ENCODE measurements at places on chromosomes 12 and 14.

GRCh38 chr14:44613061-44613712 lies 106.1 kb upstream of the FSCB start:
- DNase-seq: no peak

- DNase-seq: peak; percentile 8
Observed at GRCh38 chr12:52662093-52662917, 10.3 kb upstream of the KRT2 start.

DNA sequence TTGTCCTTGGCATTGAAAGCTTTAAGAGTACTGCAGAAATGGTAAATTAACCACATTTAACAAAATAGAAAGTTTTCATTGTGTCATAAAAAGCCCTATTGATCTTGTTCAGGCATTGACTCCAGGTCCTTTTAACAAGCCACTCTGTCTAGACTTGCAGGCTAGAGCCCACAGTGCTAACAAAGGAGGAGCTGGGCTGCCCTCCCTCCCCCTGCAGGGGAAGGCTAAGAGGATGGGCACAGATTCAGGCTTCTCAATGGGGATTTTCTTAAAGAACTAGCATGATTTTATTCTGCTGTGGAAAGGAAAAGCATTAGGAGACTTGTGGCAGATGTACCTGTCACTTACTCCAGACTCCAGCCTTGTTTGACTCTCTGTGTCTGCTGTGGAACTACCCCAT lies 463.6 kb downstream of the NRXN3 start:
- peak; percentile 41 for DNase-seq

DNA sequence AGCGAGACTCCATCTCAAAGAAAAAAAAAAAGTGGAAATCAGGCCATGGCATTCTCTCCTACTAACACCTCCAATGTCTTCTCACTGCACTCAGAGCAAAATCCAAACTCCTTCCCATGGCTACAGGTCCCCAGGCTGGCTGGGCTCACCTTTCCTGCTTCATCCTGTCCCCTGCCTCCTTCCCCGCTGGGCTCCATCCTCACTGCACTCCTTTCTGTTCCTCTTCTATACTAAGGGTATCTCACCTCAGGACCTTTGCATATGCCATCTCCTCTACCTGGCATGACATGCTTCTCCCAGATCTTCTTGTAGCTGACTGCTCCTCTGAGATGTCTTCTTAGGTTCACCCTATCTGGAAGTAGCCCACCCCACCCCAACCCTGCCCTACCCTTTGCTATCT lies 111.1 kb downstream of the DPF3 start:
- no peak for DNase-seq

DNA sequence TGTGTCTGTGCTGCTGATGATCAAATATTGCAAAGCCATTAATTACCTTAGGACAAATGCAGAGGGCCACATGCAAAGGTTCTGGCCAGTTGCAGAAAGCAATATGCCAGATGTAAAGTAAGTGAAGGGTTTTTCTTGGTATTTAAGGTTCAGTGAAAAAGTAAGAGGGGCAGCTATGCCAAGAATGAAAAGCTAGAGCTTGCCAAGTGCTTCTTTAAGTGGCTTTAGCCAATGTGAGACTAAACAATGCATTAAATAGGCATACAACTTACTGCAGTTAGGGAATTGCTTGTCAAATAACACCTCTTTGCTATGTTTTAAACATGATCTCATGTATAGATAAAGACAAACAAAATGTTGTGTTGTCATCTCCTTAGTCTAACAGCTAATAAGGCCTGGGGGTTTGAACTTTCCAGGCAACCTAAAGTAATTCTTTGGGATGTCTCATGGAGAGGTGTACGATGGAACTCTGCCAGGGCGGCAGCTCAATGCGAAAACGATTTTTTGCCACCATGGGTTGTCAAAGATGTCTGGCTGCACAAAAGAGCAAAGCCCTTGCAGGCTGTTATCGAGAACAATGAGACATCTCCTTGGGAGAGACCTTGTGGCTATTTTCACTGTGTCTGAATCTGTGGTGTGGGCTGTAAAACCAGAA lies 12.0 kb downstream of the IGF1 start:
- DNase-seq: no peak

- DNase-seq: no peak
Observed at GRCh38 chr14:104328607-104329006, 190.2 kb downstream of the KIF26A start.

DNA sequence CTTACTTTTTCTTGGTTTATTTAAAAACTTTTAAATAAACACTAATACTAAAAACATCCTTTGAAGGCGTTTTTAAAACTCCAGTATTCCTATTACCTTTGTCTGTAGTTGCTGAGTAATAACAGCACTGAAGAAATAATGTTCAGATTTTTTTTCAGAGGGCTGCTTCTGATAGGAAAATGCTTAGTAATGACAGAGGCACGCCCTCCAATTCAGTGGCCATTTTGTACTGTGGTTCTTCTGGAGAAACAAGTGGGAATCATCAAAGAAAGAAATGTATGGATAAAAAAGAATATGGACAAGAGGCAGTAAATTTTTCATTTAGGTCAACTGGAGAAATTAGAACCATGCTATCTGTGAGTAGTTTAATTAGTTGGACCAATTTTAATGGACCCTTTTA lies 13.6 kb downstream of the VEZT start:
- DNase-seq: no peak

DNA sequence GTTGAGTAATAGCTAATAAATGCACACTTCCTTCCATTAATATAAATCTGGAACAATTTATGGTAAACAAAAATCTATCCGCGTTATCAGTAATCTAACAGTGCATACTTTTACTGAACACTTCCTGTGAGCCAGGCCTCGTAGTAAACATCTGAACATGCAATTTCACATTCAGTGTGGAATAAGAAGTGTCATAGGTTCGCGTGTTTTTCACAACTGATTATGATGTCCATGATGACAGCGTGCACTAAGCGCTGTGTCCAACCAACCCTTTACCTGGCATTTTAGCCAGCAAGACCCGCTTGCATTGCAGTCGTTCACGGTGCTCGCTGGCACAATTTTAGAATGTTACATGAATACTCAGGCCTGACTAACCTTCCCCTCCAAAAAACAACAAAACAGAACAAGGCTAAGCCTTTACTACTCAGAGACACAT lies 2.1 kb downstream of the PNMA1 start:
- no peak for DNase-seq

- DNase-seq: no peak
Observed at GRCh38 chr12:98149270-98149669, 366.1 kb upstream of the TMPO start.

DNA sequence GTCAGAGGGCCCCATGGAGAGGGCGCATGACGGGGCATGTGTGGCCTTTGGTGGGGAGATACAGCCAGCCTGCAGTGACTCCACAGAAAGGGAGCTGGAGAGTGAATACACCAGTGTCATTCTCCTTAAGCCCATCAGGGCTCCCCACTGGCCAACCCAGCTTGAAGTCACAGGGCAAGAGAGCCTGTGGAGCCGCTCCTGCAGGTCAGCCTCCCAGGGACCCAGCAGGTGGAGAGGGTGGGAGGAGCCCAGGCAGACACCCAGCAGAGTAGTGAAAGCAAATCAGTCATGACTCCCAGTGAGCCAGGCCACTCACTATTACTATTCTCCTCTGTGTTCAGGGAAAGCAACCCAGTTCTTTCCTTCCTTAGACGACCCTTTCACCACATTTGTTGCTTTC lies 110.0 kb upstream of the CPM start:
- DNase-seq: no peak

DNA sequence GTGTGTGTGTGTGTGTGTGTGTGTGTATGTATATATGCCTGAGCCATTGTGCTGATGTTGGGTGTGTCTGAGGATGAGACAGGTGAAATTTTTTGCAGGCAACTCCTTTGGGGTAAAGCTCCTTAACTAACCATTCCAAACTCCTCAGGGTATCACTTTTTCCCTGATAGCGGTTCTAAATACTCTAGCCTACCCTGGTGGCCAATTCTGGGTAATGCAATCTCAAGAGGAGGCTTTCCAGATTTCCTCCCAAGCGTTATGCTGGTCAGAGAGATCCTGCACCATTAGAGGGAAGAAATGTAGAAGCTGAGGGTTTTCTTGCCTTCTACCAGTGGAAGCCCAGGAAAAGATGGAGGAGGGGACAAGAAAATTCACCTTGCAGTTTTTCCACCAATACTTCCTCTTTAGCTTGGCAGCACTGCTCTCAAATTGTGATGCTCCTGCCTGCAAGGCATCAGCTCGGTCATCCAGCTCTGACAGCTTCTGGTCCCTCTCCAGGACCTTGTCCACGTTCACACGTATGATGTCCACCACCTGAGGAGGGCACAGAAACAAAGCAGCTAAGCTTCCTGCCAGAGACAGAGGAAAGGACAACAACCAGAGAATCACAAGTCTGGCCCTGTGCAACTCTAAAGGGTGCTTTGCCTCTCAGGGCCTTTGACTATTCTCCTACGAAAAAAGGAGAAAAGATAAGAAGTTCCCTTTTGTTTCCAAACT lies 4.9 kb downstream of the VAMP1 start:
- DNase-seq: peak; percentile 84

GRCh38 chr14:69064596-69064995 lies 85.5 kb upstream of the ACTN1 start:
- DNase-seq: no peak

DNA sequence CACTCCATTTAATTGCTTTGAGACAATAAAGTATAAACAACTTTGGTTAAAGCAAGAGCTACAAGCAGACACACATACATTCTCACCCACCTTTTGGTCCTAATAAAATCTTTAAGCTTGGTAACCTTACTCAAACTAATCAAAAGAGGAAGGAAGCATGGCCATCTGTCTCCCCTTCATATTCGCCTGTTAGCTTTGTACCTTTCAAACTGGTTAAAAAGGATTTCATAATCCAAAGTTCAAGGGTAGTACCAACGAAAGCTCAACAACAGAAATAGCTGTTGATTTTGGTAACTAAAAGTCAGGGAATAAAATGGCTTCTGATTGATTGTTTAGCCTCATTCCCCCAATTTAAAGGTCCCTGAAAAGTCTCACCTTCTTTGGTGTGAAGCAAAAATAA lies 456.9 kb downstream of the BCAT1 start:
- DNase-seq: no peak

GRCh38 chr12:109461049-109461845 lies 15.9 kb downstream of the KCTD10 start:
- DNase-seq: peak; percentile 51

GRCh38 chr12:19683178-19683927 lies 244.1 kb downstream of the AEBP2 start:
- no peak for DNase-seq

DNA sequence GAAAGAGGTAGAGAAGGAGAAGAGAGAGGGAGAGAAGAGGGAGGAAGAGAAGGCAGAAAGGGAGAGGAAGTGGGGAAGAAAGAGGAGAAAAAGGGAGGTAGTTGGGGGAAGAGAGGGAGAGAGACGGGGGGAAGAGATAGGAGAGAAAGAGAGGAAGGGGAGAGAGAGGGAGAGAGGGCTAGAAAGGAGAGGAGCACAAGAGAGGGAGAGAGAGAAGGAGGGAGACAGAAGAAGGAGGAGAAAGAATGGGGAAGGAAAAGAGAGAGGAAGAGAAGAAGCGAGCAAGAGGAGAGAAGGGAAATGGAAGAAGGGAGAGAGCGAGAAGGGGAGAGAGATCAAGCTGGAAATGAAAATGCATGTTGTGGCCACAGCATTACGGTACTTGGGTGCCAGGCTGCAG lies 1368.4 kb upstream of the TMEM132C start:
- no peak for DNase-seq

DNA sequence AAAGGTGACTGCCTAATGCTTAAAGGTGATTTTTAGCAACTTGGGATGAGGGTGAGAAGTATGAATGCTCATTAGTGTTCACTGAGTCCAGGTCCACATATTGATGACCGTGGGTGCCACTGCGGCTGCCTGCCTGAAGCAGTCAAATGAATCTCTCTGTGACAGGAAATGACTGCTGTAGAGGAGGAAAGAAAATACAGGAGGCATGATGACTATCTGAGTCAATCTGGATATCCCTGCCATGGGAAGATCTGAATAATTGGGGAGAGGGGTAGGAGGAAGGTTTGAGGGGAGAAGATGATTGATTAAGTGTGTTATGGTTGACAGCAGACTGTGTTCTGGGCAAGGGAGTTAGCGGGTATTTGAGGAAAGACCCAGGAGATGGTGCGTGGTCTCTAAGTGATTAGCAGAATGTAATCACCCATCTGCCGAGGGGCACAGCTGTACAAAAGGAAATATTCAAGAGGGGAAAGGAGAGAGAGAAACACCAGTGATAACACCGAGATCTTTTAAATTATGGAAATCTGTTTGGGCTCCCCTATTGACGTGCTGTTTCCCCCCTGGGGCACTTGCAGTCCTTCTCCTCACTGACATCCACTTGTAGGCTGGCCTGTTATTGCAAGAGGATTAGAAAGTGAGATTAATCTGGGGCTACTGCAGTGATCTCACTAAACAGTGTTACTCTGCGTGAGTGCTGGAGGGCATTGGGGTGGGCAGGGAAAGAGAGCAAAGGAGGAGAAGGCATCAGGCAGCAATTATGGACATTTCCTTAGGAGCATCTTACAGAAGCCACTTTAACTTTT lies 97.7 kb downstream of the AKAP6 start:
- peak; percentile 70 for DNase-seq

GRCh38 chr12:120094485-120094884 lies 22.1 kb downstream of the RAB35 start:
- DNase-seq: no peak

DNA sequence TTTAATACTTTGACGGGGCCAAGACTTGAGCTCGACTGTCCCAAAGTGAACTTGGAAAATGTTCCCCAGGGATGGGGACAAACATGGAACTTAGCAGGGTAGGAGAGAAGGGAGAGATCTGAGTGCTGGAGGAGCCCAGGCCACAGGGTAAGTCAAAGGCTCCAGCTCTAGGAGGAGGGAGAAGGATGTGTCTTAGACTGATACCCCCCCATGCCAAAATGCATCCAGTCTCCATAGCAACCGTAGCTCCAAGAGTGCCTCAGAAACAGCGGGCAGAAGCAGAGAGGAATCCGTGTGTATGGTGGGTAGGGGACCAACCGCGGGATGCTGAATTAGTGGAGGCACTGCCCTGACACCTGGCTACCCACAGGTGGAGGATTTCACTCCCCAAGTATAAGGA lies 845 bp upstream of the AGAP2 start:
- DNase-seq: no peak

DNA sequence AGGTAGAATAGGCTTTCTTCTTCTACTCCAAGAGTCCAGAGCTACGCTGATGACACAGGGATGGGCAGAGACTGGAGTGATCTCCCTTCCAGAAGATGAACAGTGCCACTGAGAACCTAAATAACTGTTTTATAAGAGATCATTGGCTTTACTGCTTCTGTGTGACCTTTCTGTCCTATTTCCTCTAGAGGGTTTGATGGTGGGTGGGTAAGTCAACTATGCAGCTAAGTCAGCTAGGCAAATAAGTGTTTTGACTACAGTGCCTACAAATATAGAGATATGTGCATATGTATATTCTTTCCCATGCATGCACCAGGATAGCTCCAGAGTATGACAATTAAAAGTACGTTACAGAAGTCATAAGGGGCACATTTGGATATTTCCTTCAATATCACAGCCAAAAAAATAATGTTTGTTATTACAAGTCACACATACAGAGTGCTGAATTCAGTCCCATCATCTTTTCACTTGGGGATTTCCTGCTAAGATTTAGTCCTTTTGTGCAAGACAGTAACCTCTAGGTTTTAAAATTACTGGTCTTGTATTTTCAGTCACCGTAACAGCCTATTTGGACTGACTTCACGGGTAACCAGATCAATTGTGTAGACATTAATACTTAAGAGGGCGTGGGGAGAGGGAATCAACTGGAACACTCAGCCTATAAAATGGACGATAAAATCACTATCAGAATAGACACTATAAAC lies 412.6 kb upstream of the SOX5 start:
- no peak for DNase-seq

All from mesendoderm (in vitro differentiated cells).